NCI-H2081 treated with DMSO at 0.1 percent for 48 hours (cell line): ENCODE measurements at places on chromosomes 5 and 9.

GRCh38 chr5:109105631-109106267, 304.0 kb downstream of the PJA2 start:
- no peak for DNase-seq

DNA sequence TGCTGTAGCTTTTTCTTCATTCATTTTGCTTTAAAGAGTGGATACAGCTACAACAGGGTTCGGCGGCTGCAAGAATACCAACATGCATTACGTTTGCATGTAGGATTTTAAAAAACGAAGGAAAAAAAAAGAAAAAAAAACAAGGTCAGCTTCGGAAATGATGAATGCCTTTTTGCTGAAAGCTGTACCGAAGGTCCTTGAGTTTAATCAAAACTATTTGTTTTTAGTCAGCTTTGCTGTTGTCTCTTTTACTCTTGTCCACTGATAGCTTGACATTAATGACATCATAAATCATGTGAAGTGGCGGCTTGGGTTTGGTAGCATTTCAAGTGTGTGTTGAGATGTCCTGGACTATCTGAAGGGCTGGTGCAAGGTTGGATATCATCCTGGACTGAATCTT, 779.1 kb downstream of the NR2F1-AS1 start:
- DNase-seq: no peak

DNA sequence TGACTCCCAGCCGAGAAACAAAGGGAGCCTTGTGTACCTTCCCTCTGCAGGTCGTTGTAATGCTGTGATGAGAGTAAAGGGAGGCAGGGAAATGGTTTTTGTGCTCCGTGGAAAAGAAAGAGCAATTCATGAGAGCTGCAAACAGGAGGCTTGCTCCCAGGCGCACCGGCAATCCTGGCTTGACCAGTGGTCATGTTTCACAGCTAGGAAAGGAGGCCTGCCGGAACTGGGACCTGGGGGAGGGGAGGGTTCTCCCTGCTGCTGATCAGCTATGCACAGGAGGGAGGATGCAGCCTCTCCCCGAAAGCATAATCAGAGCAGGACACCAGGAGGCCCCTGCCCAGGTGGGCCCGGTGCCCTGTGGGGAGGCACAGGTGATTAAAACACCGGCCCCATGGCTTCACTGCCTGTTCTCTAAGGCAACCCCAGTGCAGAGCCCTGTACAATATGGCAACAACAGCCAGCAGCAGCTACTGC, 131.3 kb downstream of the ZDHHC21 start:
- no peak for DNase-seq

DNA sequence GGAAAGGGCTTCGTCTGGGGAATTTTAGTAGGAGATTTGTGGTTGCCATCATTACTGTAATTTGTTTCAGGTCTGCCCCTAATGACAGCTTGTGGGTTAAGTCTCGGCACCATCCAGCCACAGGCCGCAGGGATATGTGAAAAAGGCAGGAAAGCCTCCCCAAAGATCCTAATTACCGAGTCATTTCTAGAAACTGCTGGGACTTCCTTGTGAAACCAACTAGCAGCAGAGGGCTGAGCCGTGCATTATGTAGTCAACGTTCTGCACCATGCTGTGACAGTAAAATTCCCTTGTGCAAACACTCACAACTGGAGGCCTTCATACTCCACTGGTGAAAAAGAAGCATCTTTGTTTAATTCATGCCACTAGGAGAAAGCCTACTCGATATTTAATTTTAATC, 230.3 kb downstream of the MPDZ start:
- peak; percentile 86 for DNase-seq

GRCh38 chr5:158482125-158482524, 617.6 kb downstream of the EBF1 start:
- no peak for DNase-seq

DNA sequence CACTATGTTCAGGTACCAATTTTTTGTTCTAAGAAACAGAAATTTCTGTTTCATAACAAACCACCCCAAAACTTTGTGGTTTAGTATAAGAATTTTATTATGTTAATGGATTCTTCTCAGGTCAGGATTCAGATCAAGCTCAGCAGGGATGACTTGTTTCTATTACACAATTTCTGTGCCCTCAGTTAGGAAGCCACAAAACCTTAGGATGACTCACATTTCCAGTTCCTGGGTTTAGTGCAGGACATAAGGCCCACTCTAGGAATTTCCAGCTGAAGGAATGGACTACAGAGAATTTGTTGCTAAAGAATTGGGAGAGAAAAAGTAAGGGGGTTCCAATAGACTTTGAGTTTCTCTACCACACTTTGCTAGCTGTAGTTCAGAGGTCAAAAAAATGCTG, 629.3 kb downstream of the ANXA1 start:
- no peak for DNase-seq

GRCh38 chr5:35129921-35130485, 82.3 kb upstream of the AGXT2 start:
- no peak for DNase-seq

- DNase-seq: no peak
These were observed 54.3 kb downstream of the SLC46A2 start for GRCh38 chr9:112836394-112836793.

- DNase-seq: no peak
These were observed 71.8 kb downstream of the KIAA1958 start for GRCh38 chr9:112558476-112558875.

- no peak for DNase-seq
These were observed 47.2 kb downstream of the STOM start for GRCh38 chr9:121322737-121323448.

DNA sequence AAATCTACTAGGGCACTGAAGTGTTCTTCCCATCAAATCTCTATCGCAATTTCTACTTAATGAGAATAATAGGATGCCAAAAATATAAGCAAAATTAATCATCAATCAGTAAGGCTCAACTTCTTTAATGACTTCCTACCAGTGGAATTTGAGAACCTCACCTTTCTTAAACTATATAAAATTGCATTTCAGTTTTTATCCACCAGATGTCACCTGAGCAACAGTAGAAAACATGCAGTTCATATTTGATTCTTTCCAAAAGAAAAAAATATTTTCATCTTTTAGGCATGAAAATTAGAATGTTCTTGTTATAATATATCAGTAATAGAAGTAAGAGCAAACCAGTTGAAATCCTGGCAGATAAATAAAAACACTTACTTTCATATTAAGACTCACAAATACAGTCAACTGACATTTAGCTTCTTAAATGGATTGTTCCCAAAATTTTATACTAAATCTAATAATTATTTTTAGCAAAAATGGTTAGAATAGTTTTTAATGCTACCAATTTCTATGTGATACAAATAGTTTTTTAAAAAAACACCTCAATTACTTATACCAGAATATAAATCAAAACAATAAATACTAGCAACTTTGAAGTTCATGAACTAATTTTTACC, 13.4 kb upstream of the CCDC112 start:
- no peak for DNase-seq

DNA sequence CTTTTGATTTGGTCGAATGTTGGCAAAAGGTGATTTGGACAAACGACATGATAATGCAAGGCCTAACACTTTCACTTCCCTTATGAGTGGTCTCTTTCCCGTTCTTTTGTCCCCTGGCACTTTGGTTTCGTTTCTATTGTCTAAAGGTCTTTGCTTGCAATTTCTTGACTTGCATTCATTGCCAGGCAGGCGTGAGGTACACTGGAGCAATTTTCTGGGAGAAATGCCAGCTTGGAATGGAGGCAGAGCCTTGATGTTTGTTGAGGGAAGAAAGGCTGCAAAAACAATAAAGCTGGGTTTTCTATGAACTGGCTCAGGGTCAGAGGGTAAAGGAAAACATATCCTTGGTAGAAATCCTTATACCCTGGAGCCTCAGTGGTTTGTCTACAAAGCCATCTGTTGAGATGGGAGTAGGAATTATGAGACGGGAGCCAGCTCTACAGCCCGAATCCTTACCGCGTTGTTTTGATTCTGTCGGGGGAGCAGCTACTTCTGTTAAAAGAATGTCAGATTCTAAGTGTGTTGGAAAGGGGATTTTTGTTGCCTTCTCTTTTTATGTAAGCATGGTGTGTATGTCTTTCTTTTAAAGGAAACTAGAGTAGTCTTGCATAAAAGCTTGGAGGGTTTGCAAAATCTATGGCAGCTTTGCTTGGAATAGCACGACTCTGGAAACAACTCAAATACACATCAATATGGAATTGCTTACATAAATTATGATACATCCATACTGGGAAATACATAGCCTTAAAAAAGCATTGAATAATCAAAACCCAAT, 158.9 kb downstream of the RMI1 start:
- DNase-seq: peak; percentile 56

GRCh38 chr9:121398374-121398773, 28.3 kb upstream of the STOM start:
- DNase-seq: no peak

DNA sequence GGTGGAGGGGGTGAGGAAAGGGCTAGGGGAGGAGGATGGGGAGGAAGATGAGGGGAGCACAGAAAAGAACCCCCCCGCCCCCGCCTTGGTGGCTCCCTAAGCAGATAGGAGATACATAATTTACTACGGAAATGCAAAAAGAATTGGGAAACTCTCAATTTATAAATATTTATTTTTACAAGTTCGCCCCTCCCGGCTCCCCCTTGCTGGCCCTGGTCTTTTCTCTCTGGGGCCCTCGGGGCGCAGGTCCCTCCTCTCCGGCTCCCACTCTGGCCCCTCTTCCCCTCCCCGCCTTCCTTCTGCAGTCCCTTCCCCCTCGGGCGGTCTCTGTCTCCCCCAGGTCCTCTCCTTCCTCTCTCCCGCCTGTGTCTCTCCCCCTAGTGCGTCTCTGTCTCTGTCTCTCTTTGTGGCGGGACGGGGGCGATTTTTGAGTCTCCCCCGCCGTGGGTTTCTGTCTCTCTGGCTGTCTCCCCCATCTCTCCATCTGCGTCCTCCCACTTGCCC, 173.6 kb upstream of the IER5L start:
- DNase-seq: no peak

DNA sequence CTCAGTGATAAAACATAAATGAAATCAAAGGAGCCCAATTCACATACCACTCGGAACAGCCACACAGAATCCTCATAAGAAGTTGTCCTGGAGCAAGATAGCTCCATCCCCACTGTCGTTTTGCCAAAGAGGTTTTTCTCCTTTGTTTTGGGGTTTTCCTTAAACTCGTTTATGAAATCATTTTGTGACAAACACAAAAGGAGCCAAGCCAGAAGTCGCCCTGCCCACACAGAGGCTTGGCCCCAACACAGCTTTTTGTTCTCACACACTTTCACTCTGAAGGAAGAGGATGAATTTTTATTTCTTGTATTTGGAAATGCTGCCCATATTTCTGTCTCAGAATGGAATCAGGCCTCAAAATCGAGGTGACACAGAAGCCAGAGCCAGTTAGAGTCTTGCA, 113.4 kb downstream of the HSD17B3 start:
- no peak for DNase-seq

GRCh38 chr5:140356853-140357725, 2.9 kb upstream of the SLC4A9 start:
- no peak for DNase-seq

- DNase-seq: no peak
These were observed 50.2 kb downstream of the TIMD4 start for GRCh38 chr5:156912869-156913268.
